ENCODE measurements at places on chromosomes 1 and 21.
A peak's percentile ranks its signal among the peaks of the same experiment; 100 is the strongest.

- no peak for DNase-seq
Observed at GRCh38 chr1:190908691-190909090, 431.0 kb upstream of the BRINP3 start.

- no peak for DNase-seq
Observed at GRCh38 chr1:9985001-9985400, 12.0 kb upstream of the RBP7 start.

DNA sequence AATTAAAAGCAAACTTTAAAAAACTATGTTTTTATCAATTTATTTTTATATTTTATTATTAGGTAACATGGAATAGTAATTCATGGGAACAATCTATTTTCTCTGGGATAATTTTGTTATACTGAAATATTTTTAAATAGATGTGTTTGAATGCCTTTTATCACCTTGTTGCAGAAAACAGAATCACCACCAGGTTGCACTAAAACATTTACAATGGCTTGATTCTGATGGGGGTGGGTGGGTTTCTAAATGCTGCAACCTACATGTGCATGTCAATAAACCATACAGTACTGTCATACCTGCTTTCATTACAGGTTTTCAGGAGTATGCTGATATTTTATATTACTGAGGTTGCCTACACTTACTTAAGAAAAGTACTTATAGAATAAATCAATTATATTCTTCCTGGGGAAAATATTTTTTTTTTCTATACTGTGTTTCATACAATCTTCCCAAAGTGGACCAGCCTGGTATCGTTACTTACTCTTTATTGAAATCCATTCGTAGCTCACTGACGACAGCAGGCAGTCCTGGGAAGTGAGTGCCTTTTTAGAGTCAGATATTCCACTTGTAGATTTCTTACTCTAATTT, 132.8 kb downstream of the PTPRC start:
- DNase-seq = peak; percentile 12

DNA sequence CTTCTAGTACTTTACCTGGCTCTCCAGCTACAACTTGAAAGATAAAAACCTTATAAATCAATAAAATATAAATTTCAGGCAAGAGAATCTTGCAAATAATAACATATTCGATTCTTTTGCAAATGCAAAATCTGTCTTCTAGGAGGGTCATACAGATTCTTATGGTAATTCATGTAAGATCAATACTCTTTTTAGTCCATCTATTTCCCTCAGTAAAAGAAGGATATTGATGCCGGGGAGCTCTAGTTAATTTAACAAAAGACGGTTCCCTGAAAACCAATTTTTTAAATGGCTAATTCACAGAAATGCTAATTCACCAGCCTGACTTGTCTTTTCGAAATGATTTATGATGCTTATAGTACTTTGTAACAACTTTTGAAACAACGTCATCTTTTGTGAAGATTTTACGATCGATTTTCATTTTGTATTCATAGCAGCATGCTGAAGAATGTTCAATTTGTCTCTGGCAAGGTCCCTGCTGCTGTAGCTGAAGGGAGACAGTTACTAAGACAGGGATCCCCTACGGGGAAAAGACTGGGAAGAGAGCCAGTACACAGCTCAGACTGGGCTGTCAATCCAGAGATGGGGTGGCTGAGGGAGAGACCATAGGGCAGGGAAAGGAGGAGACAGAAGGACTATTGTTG, 90.6 kb upstream of the SPAG17 start:
- no peak for DNase-seq

- peak; percentile 89 for DNase-seq
Observed at GRCh38 chr1:960363-961131, at the start of gene KLHL17. TSS of gene KLHL17 (plus strand) at chr1:960584. CDS start at chr1:960694, 110 bp downstream.

DNA sequence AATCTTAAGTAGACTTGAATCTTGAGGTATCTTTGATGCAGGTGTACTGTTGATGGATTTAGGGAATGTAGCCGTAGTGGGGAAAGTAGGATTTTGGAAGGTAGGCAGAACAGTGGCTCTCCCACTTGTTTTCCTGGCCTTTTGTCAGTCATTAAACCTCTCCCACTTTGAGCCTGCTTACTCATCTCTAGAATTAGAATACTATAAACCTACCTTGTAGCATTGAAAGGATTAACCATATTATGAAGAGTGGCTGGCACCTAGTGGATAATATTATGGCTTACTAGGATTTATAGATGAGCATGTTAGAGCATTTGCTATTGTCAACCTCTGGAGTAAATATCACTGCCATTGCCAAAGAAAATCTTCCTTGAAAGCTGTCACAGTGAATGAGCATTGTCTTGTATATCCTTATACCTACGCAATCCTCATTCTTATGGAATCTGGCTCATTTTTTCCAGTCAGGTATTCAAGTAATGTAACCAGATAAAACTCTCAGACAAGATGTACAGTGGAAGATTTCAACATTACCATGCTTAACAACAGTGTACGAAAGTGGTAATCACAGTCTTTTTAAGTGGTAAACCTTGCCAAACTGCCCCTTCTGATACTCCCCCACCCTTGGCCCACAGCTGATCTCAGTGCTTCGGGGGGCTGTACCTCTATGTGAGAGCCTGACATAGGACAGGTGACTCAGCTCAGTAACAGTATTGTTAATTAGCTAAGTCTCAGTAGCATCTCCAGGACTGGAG, 44.4 kb downstream of the SH3GLB1 start:
- no peak for DNase-seq

- no peak for DNase-seq
Observed at GRCh38 chr1:14452551-14452950, 145.9 kb upstream of the KAZN start.

DNA sequence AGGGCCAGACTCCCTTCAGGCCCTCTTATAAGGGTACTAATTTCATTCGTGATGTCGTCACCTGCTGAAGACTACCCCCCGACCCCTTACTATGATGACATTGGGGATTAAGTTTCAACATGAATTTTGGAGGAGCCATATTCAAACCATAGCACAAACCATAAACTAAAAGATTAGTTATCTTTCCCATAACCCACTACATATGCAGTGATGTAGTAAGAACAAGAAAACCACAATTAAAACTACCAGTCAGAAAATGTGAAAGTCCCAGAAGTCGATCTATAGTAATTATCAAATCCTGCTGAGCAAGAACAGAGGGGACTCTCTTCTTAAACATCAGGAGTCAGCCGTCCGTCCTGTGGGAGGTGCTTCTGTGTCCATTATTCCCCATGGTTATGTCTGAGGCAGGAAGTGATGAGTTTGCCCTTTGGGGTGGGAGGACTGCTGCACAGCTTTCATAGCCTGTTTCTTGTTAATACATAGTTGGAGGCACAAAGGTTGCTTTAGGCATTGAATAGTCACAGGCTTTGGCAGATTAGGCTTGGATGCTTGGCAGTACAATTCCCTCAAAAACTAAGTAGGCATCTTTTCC, 35.9 kb upstream of the PTGFRN start:
- no peak for DNase-seq

- DNase-seq = no peak
Observed at GRCh38 chr1:210695026-210695425, 366.3 kb downstream of the HHAT start.

DNA sequence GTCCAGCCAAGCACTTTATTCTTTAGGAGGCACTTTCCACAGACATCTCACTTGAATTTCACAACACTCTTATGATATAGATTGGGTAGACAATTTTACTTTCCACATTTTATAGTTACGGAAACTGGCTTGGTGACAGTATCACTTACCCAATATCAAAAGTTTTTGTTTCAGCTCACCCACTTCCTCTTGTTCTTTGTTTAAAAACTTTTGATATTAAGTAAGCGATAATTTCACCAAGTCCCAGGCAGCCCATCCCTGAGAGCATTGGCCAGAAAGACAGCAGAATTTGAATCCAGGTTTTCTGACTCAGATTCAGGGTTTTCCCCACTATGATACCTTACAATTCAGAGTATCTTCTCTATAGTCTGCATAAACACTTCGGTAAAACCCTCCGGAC, 60.0 kb downstream of the LRIG2 start:
- no peak for DNase-seq

DNA sequence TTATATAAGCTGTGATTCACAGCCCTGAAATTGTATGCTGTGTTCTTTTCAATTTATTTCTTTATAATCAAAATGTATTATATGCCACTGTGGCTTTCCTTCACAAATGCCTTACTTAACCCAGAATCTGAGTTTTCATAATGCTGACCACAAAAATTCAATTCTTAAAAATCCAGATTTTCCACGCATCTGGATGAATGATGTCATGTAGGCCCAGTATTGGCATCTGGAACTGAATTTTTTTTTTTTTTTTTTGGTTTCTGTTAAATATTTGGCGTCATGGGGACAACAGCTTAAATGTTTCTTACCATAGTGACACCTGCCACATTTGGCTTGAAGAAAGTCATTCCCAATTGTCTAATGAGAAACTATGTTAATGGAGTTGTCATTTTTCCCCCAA, 296.8 kb downstream of the TM2D1 start:
- DNase-seq = no peak

DNA sequence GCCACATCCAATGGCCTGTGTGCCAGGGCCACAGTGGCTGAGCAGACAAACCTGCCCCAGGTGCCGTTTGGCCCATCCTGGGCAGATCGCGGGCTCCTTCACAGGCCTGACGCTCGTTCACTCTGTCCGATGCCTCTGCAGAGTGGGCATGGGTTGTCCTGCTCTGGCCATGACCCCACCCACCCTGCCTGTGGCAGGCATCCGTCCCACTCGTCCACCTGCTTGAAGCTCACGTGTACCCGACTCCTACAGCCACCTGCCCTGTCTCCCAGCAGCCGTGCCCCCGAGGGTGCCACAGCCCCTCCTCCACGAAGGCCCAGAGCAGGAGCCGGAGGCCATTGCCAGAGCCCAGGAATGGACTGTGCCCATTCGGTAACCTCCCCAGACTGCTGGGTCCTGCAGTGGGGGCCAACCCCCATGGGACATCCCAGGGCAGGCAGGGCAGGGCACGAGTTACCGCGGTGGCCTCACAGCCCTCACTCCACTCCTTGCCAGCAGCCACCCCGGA, 41.9 kb downstream of the TRIM11 start:
- no peak for DNase-seq

- no peak for DNase-seq
Observed at GRCh38 chr1:180594723-180595122, 36.0 kb downstream of the OVAAL start.

DNA sequence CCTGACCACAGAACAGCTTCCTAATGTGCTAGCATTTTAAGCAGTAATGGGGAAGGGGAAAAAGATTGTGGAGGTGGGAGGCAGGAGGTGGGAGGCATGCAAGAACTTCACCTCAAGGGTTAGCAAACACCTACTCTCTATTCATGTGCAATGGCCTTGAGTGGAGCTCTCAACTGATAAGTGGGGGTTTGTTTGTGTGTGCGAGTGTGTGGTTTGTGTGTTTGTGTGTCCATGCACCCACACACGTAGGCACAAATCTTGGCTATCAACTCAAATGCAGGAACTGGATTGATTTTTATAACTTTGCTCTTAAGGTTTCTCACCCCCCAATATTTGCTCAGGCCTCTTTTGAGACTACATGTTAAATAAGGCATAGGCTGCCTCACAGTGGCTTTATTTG, 78.6 kb downstream of the SYT6 start:
- no peak for DNase-seq

DNA sequence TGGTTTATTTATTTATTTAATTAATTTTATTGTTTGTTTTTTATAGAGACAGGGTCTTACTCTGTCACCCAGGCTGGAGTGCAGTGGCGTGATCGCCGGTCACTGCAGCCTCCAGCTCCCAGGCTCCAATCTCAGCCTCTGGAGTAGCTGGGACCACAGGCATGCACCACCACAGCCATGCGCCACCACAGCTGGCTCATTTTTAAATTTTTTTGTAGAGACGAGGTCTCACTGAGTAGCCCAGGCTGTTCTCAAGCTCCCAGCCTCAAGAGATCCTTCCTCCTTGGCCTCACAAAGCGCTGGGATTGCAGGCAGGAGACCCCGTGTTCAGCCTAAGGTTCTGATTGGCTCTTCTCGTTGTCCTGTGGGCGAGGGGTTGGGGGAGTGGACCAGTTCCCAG, 22.1 kb downstream of the UMODL1 start:
- DNase-seq = no peak

DNA sequence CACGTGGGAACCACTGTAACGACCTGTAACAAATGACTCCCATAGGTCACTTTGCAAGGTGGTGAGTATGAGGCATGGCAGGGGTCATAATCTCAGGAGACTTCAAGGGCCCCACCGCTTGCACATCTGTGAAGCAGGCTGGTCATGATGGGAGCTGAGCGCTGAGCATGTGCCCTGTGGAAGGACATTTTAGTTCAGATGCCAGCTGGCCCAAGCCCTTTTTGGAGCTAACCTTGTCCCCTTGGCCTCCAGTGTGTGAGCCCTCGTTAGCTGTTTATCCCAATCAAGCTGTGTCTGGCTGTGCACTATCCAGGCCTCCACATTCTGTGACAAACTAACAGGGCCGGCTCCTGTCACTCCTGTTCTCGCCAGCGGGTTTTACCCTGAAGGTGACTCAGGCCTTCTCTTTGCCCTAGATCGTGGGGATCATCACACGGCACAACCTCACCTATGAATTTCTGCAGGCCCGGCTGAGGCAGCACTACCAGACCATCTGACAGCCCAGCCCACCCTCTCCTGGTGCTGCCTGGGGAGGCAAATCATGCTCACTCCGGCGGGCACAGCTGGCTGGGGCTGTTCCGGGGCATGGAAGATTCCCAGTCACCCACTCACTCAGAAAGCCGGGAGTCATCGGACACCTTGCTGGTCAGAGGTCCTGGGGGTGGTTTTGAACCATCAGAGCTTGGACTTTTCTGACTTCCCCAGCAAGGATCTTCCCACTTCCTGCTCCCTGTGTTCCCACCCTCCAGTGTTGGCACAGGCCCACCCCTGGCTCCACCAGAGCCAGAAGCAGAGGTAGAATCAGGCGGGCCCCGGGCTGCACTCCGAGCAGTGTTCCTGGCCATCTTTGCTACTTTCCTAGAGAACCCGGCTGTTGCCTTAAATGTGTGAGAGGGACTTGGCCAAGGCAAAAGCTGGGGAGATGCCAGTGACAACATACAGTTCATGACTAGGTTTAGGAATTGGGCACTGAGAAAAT, 7.6 kb downstream of the NPPA start:
- DNase-seq = no peak

DNA sequence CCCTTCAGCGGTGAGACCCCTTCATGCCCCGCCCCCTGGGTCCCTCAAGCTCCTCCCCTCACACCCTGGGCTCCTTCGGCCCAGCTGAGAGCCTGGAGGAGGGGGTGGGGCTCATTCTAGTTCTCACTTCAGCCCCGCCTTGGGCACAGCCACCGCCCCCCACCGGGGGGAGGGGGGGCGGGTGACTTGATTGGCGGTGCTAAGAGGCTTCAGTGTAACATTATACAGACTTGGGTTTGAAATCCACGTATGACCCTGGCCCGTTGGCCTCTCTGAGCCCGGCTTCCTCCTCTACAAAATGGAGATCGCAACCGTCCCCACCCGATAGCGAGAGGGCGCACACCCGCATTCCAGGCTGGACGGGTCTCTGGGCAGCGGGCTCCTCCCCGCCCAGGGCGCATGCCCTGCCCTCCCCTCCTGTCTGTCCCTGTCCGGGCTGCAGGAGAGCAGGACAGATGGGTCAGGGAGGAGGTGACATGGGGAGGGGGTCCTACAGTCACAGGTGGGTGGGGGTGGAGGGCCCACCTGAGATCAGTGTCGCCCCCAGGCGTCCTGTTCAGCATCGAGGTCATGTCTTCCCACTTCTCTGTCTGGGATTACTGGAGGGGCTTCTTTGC, 5.1 kb downstream of the CLCNKB start:
- DNase-seq = peak; percentile 53
